ENCODE measurements at places on chromosomes 6 and 20.

DNA sequence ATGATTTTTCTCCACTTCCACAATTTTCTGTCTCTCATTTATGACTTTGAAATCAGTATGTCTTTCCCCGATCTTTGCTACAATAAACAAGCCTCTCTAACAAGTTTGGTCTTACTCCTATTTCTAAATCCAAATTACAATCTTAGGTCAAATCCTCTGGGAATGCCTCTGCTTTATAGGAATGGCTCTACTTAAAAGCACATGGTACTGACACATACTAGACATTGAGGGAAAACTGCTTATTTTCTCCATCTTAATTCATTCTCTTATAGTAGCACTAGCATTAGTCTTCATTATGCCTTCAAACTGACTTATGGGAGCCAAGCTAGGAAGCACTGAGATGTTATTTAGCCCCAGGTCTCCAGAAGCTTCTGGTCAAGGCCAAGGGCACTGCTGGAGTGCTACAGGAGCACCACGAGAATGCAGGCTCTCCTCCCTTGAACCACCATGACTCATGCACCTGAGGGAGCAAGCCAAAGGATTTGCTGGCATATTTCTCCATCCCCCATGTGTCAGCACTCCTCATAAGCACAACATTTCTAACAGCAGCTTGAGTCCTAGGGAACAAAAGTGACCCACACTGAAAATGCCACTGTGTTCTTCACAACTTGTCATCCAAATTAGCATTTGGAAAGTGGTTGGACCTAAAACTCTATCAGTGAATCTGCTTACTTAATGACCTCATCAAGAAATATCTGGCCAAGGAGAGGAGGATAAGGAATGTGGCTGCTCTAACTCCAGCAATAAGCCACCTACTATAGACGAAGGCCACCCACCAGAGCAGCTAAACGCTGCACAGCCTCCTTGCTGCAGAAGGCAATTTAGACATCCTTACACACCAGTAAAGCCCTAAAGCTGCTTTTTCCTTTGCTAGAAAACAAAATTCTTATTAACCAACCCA, 156.8 kb upstream of the KCNQ5 start:
- DNase-seq = peak; percentile 22

DNA sequence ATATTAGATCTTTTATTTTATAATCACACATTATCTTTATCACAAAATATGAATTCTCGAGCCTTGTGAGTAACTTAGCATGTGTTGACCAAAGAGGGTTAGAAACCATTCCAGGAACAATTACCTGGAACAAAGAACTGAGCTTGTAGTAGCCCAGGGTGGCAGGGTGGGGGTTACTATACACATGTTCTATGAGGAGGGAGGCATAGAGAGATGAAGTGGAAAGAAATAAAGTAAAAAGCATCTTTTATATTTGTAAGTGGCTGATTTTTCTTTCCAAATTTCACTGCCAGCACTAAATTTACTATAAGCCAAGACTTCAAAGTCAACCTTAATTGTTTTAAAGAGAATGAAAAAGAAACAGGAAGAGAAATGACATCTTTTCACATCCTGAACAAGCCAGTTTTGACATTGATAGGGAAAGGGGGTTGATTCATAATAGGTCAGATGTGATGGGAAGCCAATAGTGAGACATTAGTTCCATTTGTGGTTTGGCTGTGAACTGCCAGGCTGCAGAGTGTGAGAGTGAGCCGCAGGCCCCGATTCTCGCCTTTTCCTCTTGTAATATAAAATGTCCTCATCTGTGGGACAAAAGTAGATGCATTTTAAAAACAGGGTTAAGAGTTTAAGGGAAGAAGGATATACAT, 52.7 kb upstream of the MYB start:
- no peak for DNase-seq

DNA sequence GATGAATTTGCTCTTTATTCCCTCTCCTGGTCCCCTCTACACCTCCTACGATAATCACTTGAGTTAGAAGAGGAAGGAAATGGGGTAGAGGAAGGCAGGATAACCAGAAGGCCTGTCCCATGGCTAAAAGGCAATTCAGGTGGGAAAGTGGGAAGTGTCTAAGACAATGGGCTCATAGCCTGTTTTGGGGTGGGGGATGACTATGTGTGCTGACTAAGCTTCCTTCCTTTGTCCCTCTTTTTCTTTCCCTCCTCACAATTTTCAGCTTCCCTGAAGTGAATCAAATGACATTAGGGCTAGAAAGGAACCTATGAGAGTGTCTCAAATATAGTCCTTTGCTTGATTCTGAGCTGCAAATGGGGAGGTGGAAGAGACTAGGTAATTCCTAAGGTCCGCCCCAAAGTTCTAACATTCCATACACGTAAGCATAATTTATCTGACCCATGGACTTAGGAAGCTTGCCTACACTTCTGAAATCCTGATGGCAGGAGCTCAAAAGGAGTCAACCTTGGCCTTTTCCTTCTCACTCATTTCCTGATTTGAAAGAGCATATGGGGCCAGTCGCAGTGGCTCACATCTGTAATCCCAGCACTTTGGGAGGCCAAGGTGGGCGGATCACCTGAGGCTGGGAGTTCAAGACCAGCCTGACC, 24.3 kb downstream of the EDEM2 start:
- DNase-seq = no peak

GRCh38 chr6:80647156-80647555, 540.7 kb downstream of the BCKDHB start:
- no peak for DNase-seq

- DNase-seq = no peak
Observed at GRCh38 chr6:3418496-3419060, 38.3 kb downstream of the SLC22A23 start.

GRCh38 chr6:157770946-157771345, 52.1 kb upstream of the SNX9 start:
- peak; percentile 53 for DNase-seq

DNA sequence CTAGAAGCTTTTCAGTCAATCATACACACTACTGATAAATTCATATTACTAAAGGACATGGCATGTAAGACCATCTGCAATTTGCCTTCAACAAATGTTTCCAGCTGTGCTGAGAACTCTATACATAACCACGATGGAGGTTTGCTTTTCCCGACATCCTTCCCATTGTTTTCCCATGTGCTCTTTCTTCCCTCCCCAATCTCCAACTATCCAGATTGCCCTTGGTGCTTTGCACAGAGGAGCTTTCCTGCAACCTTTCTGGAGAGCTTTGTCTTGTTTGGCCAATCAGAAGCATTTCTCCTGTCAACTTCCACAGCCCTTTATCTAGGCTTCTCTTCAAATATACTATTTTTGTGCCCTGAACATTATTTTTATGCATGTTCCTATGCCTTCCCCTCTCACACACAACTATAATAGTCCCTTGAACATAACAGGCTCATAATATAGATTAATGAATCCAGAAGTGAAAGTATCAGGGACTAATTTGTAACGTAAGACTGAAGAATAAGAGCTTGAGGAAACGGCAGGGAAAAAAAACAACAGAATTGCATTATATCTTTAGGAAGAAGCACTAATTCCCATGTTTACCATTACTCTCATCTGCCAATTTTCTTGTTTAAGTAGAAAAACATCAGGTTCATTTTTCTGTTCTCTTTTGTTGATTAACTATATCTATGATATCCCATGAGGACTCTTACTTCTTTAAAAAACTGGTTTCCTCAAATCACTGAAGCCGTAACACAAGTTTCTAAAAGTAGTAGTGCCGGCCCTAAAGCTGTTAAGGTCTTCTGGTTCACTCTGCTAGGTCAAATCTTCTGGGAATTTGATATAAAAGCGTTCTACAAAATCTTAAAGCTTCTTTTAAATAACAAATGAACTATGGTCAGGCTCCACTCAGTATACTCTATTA, 20.1 kb downstream of the SMLR1 start:
- no peak for DNase-seq

- no peak for DNase-seq
Observed at GRCh38 chr6:315921-316752, 23.9 kb downstream of the DUSP22 start.

- no peak for DNase-seq
Observed at GRCh38 chr6:111114482-111114881, 27.2 kb downstream of the SLC16A10 start.

- no peak for DNase-seq
Observed at GRCh38 chr20:35276408-35276807, 1.5 kb downstream of the MMP24OS start.

DNA sequence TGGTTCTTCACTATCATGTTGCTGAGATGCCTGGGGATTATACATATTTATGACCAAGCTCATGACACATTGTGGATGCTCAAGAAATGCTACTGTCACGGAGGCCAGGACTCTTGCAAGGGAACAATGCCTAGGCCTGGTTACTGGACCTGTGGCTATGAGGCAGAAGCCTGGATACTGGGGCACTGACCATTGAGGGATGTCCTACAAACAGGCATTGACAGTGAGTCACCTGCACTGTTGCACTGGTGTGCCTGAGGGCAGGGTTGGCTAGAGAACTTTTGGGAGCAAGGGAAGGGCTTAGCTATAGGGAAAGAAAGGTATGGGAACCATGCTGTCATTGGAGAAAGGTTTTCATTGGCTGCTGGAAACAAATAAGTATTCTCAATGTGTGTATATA, 313.1 kb upstream of the SUPT3H start:
- DNase-seq = peak; percentile 22
